Stimulated activated naive CD8-positive, alpha-beta T cell treated with anti-CD3 and anti-CD28 coated beads, Interleukin-15, amount 100 ng/mL, for 72 hours (primary cell): ENCODE measurements at places on chromosomes 4 and X.
A peak's percentile ranks its signal among the peaks of the same experiment; 100 is the strongest.

- DNase-seq = peak; percentile 96
Observed at GRCh38 chr4:39044364-39044955, 12.3 kb upstream of the TMEM156 start.

DNA sequence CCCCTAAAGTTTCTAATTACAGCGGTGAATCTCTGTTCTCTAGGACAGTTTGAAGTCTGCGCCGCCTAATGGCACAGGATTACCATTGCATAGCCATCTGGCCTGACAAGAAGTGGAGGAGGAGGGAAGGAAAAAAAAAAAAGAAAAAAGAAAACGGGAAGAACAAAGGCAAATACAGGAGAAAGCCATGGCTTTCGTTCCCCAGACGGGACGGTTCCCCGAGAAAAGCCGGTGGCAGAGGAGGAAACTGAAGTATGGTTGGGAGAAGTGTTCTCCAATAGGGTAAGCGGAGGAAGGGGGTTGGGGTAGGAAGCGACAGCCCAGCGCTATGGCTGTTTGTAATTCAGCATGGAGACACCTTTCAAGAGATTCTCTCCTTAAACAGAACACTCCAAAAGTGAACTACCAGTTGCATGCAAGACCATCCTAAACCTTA, 80.8 kb downstream of the HMGN5 start:
- DNase-seq = peak; percentile 39

- no peak for DNase-seq
Observed at GRCh38 chr4:2424581-2424980, 5.8 kb downstream of the CFAP99 start.

- DNase-seq = no peak
Observed at GRCh38 chr4:73213916-73214653, 44.5 kb downstream of the ANKRD17 start.

- DNase-seq = no peak
Observed at GRCh38 chr4:79576429-79576753, 168.4 kb upstream of the GK2 start.

DNA sequence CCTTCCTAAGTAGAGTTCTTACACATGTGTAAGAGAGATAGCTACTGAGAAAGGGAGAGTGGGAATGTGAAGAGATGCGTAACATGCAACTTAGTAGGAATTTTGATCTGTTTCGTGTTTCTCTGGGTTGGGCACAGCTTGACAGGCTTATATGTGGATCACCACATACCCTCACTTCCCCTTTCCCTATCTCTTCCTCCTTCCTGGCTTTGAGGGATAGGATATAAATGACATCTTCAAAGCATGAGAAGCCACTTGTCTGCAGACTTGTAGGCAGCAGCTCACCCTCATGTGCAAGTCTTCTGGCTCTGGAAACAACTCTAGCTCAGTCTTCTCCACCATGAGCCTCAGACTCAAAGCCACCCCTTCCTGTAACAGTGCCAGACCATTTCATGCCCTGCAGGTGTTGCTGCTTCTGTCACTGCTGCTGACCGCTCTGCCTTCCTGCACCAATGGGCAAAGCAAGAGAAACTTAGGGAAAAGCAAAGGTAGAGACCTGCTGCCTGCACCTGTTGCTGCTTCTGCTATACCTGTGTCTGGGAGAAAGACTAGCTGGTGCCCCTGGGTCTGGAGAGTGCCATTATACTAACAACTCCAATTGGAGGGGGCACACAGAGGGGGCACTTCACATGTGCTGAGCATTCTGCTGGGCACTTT, 5.4 kb upstream of the PF4V1 start:
- DNase-seq = no peak

DNA sequence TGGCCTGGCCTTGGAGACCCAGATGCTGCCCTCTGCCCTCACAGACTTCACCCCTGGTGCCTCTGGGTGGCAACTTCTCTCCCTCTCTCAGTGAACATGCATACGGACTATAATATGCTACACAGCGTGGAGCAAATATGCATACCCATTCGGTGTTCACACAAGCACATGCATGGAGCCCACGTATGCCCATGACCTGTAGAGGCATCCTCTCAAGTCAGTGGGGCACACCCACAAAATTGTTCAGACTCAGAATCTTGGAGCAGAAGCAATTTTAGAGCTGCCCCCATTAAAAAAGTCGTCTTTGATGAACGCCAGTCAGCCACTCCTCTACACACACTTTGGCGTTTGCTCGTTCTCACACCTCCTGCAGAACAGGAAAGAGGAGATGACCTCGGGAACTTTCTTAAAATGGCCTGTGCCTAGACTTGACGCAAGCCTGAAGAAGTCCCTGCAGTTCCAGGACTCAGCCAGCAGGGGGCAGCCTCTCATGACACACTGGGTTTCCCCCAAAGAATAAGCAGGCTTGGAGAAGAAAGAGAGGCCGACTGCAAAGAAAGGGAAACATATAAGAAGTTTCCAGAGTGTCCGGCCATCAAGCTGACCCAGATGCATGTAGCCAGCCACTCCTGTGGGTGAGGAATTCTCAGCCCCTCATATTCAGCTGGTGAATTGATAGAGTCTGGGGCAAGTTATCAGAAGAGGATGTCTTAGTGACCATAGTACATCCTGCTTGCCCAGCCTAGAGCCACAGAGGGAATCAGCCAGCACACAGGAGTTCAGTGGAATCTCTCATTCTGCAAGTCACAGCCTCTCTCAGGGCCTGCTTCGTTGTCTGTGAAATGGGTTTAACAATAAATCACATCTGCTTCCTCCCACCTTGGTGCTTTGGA, 17.3 kb downstream of the APLN start:
- DNase-seq = peak; percentile 66

DNA sequence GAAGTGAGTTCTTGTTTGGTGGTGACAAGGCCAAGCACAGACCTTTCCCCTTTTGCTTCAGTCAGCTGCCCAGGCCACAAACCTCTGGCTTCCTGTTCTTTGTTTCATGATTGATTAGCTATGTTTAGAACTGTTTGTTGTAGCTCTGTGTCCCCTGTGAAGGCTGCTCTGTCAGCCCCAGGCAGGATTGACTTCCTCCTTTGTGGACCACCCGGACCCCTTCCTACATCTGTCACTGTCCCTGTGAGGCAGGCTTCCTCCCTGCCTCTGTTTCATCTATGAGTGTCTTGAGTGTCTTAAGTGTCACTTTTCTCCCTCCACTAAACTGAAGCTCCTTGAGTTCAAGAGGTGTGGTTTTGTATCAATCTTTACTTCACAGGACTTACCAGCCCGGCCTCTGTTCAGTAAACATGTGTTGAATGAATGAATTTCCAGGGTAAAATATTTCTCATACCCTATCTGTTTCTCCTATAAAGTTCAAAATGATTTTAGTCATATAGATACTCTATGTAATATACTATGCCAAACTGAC, 83.5 kb downstream of the ZNF674 start:
- DNase-seq = no peak

DNA sequence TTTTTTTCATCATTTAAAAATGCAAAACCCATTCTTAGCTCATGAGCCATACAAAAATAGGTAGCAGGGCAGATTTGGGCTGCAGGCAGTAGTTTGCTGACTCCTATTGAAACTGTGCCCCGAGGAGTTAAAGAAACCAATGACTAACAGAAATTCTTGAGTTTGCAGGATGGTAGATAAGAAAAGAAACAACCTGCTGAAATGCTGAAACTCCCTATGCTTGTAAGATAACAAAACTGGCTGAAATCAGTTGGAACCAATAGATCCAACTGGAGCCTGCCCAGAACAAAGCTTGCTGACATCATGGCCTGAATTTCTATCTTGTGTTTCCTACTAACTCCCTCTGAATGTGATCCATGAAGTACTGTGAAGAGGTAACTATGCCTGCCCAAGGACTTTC, 68.6 kb downstream of the ANOS1 start:
- no peak for DNase-seq

DNA sequence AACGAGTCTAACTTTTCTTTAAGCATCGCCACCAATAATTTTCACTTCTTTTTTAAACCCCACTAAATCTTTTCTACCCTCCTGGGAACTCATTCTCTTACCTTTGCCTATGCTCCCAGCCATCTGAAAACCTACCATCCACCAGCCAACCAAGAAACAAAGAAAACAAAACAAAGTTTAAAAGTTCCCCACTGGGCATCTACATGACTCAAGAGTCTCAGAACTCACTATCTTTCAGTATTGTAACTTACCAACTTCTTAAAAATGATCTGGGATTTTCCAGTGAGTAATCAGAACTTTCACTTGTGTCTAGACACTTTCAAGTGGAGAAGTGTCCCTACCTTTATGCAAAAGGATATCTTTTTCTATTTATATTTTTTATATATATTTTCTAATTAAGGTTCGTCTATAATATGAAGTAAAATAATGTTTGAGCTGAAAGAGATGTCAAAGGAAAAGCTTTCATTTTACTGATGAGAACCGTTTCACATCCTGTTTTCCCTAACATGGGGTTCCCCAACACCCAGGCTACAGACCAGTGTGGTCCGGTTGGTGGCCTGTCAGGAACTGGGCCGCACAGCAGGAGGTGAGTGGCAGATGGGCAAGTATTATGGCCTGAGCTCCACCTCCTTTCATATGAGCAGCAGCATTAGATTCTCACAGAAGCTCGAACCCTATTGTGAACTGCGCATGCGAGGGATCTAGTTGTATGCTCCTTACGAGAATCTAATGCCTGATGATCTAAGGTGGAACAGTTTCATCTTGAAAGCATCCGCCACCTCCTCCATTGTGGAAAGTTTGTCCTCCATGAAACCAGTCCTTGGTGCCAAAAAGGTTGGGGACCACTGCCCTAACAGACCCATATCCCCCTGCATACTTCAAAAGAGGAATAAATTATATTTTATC, 9.8 kb upstream of the TIGD2 start:
- DNase-seq = no peak

DNA sequence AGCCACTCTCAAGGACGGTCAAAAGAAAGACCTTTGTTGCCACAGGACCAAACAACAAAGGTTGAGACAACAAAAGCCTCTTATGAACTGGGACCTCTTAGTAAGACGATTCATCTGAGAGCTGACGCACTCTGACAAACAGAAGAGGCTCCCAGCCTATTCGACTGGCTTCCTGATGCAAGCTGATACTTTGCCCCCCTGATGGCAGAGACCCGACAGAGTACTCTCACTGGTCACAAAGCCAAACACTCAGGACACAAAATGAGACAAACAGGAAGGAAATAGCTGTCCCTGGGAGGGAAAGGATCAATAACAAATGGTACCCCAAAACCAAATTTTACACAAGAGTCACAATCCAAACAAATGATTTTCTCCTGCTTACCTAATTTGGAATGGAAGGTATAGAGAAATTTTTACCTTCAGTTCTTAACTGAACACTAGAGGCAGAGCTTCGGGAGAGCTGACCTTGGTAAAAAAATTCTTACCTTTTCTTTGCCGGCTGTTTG, 75.2 kb upstream of the PLAC8 start:
- no peak for DNase-seq

DNA sequence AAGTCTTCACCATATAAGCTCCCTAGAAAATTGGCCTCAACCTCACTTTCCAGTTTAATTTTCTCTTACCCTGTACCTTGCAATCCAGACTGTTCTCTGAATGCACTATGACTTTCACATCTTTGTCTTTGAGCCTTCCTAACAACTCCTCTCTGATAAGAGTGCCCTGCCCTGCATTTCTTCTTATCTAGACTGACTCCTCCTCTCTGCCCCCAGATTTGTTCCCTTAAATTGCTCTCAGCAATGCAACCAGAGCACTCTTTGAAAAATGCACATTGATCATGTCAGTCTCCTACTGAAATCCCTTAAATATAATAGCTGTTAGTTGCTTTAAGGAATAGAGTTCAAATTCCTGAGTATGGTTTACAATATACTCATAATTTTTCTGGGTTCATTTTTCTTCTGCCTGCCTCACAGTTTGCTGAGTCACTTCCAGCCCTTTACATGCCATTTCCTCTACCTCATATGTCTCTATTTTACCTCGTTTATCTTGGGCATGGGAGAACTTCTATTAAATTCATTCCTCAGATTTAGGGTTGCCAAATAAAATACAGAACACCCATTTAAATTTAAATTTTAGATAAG, 582.7 kb upstream of the AADAT start:
- DNase-seq = no peak

DNA sequence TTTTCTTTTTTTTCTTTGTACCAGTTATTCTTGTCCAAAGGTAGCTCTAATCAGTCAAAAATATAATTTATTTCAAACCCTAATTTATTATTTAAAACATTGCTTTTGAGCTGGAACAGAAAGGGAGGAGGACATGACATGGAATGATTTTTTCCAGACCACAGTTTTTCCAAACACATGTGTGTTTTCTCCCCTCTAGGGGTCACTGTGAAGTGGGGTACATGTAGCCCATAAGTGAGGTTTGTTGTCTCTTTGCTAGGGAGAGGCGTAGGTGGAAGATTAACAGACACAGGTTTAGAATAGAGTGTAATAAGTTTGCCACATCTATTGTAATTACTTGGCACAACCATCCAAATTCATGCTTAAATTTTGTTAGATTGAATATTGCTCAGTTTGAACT, 83.0 kb downstream of the TNIP2 start:
- DNase-seq = no peak

GRCh38 chr4:6377626-6378492, 94.6 kb downstream of the PPP2R2C start:
- no peak for DNase-seq

GRCh38 chrX:34879886-34880285, 62.7 kb upstream of the FAM47B start:
- DNase-seq = no peak
